ENCODE measurements at places on chromosomes 5 and 9. TPM values are rescaled to one million over a fixed set of nuclear protein-coding genes. Genes with fewer than 3 reads are reported as not detected.

- no peak for DNase-seq
- H3K27ac ChIP-seq: no peak overlapping the region
- no peaks in the 10 kb centered on the region for H3K27me3 ChIP-seq
- H3K4me3 ChIP-seq: no peak overlapping the region
- H3K4me1 ChIP-seq: no peaks in the 10 kb centered on the region
- no peaks in the 10 kb centered on the region for H3K36me3 ChIP-seq
These were observed 127.1 kb downstream of the ADAMTSL1 start for GRCh38 chr9:18601026-18601425.

The PPP1R26 gene
- total RNA-seq: 17.9 TPM

The CRB2 gene
- under 0.01 TPM for total RNA-seq

DNA sequence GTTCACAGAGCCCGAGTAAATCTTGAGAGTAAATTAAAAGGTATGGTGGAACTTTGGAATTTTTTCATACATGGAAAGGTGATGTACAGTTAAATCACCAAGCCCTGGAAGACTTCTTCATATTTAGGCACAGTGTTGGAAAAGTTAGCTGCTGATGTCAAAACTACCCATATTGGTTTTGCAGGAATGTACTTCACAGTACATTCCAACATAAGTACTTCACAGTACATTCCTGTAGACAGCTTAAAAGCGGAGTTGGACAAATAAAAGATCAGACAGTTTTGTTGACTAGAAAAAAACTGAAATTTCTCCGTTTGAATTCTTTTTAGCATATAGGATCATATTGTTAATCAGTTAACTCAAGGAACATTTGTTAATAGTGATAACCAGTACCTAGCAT is 1.8 kb downstream of the RANBP17 start:
- H3K4me1 ChIP-seq: peaks cover 9% of the 10 kb centered on the region
- H3K4me3 ChIP-seq: no peak overlapping the region
- no peaks in the 10 kb centered on the region for H3K27me3 ChIP-seq
- H3K36me3 ChIP-seq: no peaks in the 10 kb centered on the region
- H3K27ac ChIP-seq: no peak overlapping the region

DNA sequence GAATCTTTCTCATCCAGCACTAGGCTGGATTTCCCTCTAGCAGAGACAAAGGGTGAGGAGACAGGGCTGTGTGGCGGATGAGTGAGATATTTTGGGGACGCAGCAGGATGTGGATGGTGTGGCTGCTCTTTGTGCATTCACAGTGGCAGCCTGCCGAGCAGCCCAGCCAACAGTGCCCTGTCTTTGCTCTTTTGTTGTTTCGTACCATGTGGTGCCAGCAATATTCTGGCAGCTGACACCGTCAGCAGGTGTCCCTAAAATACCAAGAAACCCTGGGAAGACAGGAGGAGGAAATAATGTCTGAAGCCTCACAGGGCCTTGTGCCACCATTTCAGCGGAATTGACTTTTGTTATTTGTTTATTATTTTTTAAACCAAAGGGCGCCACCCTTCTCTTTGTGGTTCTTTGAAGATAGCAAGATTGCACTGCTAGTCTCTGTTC is 141.4 kb downstream of the CCDC192 start:
- no peak overlapping the region for H3K4me3 ChIP-seq
- H3K36me3 ChIP-seq: no peaks in the 10 kb centered on the region

GRCh38 chr5:68392617-68393016 is 177.1 kb downstream of the PIK3R1 start:
- no peak for DNase-seq
- H3K36me3 ChIP-seq: no peaks in the 10 kb centered on the region
- H3K27ac ChIP-seq: no peak overlapping the region
- H3K4me3 ChIP-seq: no peak overlapping the region
- H3K4me1 ChIP-seq: peaks cover 19% of the 10 kb centered on the region

The PRRC2B gene
- total RNA-seq: 177 TPM

The CCDC152 gene
- 1.3 TPM for total RNA-seq

The P4HA2 gene
- 57.9 TPM for total RNA-seq

DNA sequence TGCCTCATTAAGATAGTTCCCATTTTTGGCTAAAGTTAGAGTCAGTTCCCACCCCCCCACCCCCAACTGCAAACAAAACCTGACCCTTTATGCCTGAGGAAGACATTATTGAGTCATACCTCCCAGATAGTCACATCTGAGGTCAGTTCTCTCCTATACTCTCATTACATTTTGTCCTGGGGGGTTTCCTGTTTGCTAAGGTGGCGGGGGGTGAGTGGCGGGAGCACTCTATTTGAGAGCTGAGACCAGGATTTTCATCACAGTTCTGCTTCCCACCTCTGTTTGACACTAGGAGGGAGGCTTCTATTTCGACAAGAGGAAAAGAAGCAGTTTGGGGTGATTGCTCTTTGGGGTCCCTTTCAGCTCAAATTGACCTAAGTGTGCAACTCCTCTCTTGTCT is 59.4 kb upstream of the ICE1 start:
- H3K27ac ChIP-seq: no peak overlapping the region
- H3K4me3 ChIP-seq: no peak overlapping the region
- no peak for DNase-seq

DNA sequence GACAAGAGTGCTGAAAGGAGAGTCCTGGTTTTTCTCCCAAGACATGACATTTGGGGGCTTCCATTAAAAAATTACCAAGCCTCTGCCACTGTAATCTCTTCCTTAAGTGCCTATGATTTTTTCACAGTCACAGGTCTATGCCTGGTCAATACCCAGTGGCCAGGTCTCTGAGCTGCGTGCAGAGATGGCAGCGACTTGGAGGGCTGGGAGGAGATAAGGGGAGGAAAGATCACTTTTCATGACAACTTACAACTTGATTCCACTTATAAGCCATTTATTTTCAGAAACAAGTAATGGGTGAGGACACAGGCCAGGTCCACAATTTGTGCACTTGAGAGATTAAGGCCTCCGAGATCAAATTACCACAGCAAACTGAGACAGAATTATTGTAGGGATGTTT is 1.9 kb upstream of the PCDHAC2 start:
- no peaks in the 10 kb centered on the region for H3K36me3 ChIP-seq
- no peak for DNase-seq
- H3K4me3 ChIP-seq: no peak overlapping the region
- no peaks in the 10 kb centered on the region for H3K27me3 ChIP-seq

DNA sequence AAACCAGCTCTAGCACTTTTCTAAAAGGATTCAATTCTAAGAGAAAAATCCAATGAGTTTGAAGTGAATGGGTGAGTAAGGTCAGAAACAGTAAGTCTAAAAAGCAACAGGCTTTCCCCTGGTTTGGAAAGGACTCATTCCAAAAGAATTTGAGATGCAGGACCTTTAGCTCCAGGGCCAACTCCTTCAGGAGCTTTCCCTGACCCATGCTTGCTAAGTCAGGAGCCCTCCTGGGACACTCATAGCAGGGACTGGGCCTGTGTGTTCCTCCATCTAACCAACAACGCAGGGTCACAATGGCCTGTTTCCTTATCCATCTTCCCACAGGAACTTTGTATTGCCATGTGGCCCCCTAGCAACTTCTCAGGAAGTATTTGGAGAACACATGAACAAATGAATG is 198.8 kb downstream of the FRMD3 start:
- no peaks in the 10 kb centered on the region for H3K4me1 ChIP-seq
- H3K36me3 ChIP-seq: no peaks in the 10 kb centered on the region
- H3K27me3 ChIP-seq: no peaks in the 10 kb centered on the region
- H3K27ac ChIP-seq: no peak overlapping the region

The RAB3C gene
- total RNA-seq: 45.2 TPM

GRCh38 chr5:1789834-1790471 is 9.7 kb downstream of the MRPL36 start:
- H3K4me3 ChIP-seq: no peak overlapping the region
- no peaks in the 10 kb centered on the region for H3K4me1 ChIP-seq
- H3K27me3 ChIP-seq: no peaks in the 10 kb centered on the region
- no peaks in the 10 kb centered on the region for H3K36me3 ChIP-seq
- no peak for DNase-seq
- no peak overlapping the region for H3K27ac ChIP-seq

The SLC23A1 gene
- total RNA-seq: 0.78 TPM

DNA sequence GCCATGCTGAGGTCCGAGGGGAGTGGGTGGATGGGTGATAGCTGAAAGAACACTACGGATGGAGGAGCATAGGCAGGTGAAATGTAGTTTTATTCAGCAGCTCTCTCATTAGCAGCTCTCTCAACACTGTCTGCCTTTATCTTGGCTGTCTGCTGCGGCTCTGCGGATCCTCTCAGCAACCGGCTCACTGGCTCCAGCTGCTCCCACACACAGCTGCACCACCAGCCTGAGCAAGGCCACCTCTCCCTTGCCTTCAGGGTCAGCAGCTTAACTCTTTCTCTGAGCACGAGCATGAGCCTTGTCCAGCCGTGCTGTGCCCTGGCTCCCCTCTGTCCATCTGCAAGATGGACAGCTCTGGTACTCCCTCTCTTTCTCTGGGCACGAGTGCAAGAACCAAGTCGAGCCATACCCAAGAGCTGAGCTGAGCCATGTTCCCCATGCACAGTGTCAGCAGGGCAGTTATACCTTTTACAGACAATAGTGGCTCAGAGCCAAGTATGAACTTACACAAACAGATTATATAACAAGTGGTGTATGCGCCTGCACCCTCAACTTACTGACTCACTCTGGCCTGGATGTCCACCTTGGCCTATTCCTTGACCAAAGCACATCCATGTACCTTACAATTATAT is 108.5 kb downstream of the MACIR start:
- DNase-seq: no peak
- no peak overlapping the region for H3K27ac ChIP-seq
- no peaks in the 10 kb centered on the region for H3K36me3 ChIP-seq
- no peaks in the 10 kb centered on the region for H3K27me3 ChIP-seq
- H3K4me1 ChIP-seq: no peaks in the 10 kb centered on the region

The PDE6A gene
- not detected for total RNA-seq

GRCh38 chr9:37678789-37679273 is 28.1 kb downstream of the FRMPD1 start:
- H3K36me3 ChIP-seq: no peaks in the 10 kb centered on the region
- no peak overlapping the region for H3K4me3 ChIP-seq
- no peak overlapping the region for H3K27ac ChIP-seq
- DNase-seq: no peak
- no peaks in the 10 kb centered on the region for H3K4me1 ChIP-seq

GRCh38 chr5:8851101-8851500 is 694.8 kb downstream of the SEMA5A start:
- H3K27me3 ChIP-seq: no peaks in the 10 kb centered on the region
- no peak for DNase-seq
- no peaks in the 10 kb centered on the region for H3K4me1 ChIP-seq

GRCh38 chr5:109748546-109748945 is 58.8 kb downstream of the MAN2A1 start:
- H3K4me3 ChIP-seq: no peak overlapping the region
- H3K27ac ChIP-seq: no peak overlapping the region
- no peaks in the 10 kb centered on the region for H3K36me3 ChIP-seq
- peaks cover 10% of the 10 kb centered on the region for H3K4me1 ChIP-seq

The HEMGN gene
- not detected for total RNA-seq

DNA sequence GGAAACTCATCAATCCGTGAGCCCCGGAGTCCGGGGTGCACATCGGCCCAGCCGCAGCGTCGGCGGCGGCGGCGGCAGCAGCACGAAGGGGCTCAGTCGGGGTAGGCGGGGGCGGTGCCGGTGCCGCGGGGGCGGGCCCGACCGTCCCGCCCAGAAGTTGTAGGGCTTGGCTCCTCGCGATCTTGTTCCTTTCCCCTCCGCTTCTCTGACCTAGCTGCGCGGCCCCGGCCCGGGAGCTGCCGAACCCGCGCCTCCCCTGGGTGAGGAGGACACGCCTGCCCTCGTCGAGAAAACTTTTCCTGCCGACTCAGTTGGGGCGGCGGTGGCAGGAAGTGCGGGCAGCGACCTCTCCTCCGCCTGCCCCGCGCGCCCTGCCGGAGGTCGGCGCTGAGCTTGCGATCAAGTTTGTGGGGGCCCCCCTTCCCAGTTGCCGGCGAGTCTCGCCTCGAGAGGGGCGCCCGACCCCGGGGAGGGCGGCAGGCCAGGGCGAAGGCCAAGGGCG is at the start of gene MAN2A1:
Gene MAN2A1 (plus strand): TSS at position 188 of the 502 bp plus-strand sequence. CDS start 491 bp downstream, outside the sequence.
- peak; percentile 73 for DNase-seq
- H3K4me1 ChIP-seq: peaks cover 37% of the 10 kb centered on the region
- no peaks in the 10 kb centered on the region for H3K27me3 ChIP-seq
- H3K4me3 ChIP-seq: peak within 1 kb of the TSS; percentile 82
- H3K27ac ChIP-seq: peak within 1 kb of the TSS; percentile 95

GRCh38 chr5:84091127-84091799 is 293.4 kb downstream of the EDIL3 start:
- no peaks in the 10 kb centered on the region for H3K27me3 ChIP-seq
- no peaks in the 10 kb centered on the region for H3K36me3 ChIP-seq
- no peaks in the 10 kb centered on the region for H3K4me1 ChIP-seq

The PCDHB7 gene
- 0.52 TPM for total RNA-seq

DNA sequence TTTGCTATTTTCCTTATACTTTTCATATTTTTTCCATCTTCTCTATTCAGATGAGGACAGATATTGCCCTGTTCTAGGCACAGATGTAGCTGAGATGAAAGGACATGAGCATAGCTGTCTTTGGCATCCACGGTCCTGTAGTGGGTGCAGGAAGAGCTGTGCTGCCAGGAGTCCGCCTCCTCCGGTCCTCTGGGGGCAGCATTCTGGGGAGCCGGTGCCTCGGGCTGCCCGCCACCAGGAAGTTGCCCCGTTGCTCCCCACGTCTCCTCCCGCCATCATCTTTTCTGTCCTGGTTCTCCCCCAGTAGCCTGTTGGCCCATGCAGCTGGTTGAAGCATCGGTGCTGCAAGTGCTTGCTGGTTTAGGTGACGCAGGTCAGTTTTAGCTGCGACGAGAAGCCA is 170.0 kb upstream of the IRX4 start:
- H3K36me3 ChIP-seq: no peaks in the 10 kb centered on the region
- H3K27me3 ChIP-seq: no peaks in the 10 kb centered on the region
- H3K4me3 ChIP-seq: no peak overlapping the region
- H3K27ac ChIP-seq: no peak overlapping the region
- DNase-seq: no peak

The SPATA31C1 gene
- total RNA-seq: not detected
